ENCODE measurements at places on chromosomes 7 and 10.

DNA sequence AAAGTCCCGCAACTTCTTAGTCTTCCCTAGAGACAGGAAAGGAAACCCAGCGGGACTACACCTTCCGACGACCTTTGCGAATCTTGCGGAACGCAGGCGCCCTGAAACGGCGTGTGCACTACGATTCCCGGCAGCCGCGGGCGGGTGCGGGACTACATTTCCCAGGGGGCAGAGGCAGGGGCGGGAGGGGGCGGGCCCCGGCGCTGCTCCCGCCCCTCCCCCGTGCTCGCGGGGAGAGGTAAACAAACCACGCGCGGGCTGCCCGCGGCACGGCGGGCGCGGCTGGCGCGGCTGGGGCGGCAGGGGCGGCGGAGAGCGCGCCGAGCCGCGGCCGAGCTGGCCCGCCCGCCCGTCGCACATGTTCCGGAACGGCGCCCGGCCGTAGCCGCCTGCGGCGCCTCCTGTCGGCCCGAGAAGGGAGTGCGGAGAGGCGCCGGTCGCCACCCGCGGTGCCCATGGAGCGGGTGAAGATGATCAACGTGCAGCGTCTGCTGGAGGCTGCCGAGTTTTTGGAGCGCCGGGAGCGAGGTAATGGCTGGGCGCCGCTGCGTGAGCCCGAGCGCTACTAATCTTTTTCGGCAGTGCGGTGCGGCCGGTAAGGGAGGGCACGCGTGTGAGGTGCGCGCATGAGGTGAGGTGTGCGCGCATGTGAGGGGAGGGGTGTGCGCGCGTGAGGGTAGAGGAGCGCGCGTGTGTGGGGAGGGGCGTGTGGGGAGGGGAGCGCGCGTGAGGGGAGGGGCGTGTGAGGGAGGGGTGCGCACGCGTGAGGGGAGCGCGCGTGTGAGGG is 18.5 kb downstream of the MXI1 start:
- peak; percentile 91 for DNase-seq

GRCh38 chr10:59997827-59998525 is 91.6 kb upstream of the CCDC6 start:
- DNase-seq = no peak

- DNase-seq = no peak
Observed at GRCh38 chr10:130958003-130958402, 353.5 kb downstream of the TCERG1L start.

- no peak for DNase-seq
Observed at GRCh38 chr10:108167766-108168165, 1003.3 kb upstream of the SORCS1 start.

DNA sequence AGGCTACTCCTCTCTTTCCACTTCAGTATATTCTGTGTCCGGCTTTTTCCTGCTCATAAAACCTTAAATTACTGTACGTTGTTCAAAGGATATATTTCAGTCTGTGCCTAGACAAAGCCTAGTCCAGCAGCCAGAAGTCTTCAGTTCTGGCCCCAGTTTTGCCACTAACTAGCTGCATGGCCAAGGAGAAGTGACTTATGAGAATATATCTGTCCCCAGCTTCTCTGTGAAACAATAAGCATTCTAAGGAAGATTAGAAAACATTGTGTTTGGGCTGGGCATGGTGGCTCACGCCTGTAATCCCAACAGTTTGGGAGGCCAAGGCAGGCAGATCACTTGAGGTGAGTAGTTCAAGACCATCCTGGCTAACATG is 105.0 kb upstream of the HDAC9 start:
- no peak for DNase-seq

DNA sequence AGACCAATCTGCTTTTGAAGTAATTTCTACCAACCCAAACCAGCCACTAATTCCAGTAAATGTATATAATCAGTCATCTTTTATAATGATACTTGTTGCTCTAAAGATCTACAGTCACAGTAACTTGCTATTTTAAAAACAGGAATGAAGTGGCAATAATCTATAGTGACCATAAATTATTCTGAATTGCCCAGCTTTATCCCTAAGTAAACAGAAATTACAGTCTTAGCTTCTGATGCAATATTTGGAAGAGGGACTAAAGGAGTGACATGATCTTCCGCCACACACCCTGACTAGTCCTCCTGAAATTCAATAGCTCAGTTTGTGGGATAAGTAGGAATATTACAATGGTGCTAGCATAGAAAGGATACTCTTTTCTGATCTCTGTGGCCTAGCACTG is 96.1 kb downstream of the ATE1 start:
- no peak for DNase-seq

DNA sequence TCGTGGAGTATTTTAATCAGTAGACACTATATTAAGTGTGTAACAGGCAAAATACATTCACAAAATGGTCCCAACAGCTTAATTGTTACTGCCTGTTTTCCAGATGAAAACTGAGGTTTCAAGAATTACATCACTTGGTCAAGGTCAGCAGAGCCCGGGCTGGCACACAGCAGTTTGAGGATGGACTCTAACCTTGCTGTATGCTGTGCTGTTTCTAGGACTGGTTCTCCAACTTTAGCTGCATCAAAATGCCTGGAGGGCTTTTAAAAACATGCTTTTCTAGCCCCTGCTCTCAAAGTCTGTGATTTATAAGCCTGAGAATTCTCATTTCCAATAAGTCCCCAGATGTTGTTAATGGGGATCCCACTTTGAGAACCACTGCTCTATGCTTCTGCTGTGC is 247.1 kb upstream of the FZD8 start:
- no peak for DNase-seq

GRCh38 chr7:3922175-3922635 is 621.2 kb downstream of the SDK1 start:
- peak; percentile 99 for DNase-seq

- DNase-seq = no peak
Observed at GRCh38 chr7:14414274-14414986, 425.0 kb upstream of the ETV1 start.

- DNase-seq = no peak
Observed at GRCh38 chr10:43120929-43121314, 17.3 kb upstream of the CSGALNACT2 start.

DNA sequence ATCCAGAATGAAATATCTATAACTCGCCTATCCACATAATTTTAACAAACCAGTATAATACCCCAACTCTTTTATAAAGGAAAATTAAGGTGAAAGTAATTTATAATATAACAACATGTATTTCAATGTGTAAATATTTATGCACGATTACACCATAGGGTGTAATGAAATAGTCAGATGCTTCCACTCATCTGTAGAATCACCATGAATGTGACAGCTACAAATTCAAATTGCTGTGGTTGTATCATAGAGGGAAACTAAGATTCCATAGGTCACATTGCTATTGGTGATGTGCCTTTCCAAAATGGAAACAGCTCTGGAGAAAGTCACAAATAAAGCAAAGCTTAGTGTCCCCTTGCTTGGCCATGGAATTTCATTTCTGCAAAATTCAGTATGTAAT is 95.7 kb downstream of the CPED1 start:
- DNase-seq = no peak

DNA sequence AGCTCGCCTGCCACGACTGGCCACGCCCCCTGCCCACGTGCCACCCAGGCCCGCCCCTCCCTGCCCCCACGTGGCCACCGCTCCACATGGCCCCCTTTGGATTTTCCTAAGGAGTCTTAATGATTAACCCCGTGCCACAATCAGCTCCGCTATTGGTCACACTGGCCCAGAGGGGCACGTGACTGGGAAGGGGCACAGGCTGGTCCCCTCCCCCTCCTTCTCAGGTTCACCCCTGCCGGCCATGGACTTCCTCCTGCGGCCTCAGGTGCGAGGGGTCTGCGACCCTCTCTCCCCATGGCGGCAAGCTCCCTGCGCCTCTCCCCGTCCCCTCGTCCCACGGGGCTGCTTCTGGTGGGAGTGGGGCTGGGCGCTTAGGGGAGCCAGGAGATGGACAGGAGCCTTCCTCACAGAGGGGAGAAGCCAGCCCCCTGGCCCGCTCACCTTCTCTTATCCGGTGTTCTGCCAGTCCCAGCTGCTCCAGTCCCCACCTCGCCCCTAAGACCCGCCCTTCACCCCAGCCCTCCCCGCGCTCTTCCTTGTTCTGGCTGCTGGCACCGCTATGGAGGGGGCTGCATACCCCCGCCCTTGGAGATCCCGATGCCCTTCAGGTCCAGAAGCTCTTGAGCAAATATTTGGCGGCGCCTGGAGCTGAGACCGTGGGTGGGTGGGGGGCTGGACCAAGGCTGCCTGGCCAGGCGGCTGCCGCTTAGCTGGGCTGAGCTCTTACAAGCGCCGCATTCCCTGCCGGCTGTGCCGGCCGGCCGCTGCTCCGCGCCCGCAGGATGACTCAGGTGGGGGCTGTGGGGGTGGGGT is 3.2 kb downstream of the SLC4A2 start:
- peak; percentile 91 for DNase-seq

DNA sequence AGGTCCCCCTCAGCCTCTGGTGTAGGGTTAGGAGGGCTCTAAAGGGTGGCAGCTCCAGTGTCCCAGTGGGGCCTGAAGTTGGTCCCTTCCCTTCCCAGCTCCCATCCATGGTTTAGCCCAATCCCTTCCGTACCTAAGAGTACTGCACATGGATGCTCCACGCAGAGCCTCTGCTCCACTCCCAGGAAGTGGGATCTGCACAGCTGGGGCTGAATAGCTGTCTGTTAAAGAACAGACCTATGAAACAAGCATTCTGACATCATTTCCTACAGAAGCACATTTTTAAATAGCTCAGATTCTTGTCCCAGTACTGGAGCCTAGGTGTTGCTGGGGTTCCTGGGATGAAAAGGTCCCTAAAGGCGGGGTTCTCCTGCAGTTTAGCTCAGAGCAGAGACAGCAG is 135.9 kb downstream of the ZMYND11 start:
- no peak for DNase-seq

GRCh38 chr7:155979994-155980393 is 167.7 kb upstream of the SHH start:
- DNase-seq = no peak

- DNase-seq = no peak
Observed at GRCh38 chr7:35652124-35652523, 42.8 kb downstream of the HERPUD2 start.

- DNase-seq = no peak
Observed at GRCh38 chr10:104329735-104330134, 8.5 kb downstream of the ITPRIP start.

DNA sequence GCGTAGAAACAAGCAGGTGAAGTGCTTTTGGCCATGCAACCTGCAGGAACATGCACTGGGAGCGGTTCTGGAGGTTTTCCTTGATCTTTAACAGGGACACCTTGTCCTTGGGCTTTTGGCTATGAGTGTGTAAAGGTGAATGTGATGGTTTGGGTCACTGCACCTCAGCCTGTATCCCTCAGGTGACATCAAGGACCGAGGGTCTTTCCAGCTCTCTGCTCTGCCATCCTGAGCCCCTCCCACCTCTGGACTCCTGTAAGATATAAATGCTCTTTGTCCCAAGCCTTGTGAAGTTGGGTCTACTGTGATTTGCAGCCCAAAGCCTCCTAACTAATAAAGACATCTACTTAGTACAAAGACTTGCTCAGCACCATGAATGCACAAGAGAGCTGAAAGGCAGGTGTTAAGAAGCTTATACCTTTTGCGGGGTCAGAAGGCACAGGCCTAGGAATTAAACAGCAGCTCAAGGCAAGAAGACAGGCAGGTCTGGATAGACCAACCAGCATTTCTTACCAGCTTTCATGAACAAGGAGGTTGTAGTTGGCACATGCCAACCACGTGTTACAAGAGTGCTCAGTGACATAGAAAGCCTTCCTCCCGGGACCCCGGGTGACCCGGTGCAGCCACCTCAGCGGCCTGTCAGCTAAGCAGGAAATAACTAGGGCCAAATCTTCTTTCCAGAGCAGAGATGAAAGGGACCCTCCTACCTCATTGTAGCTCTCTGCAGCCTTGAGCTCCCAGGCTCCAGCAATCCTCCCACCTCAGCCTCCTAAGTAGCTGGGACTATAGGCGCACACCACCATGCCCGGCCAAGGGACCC is 89.9 kb downstream of the CARD11 start:
- no peak for DNase-seq

DNA sequence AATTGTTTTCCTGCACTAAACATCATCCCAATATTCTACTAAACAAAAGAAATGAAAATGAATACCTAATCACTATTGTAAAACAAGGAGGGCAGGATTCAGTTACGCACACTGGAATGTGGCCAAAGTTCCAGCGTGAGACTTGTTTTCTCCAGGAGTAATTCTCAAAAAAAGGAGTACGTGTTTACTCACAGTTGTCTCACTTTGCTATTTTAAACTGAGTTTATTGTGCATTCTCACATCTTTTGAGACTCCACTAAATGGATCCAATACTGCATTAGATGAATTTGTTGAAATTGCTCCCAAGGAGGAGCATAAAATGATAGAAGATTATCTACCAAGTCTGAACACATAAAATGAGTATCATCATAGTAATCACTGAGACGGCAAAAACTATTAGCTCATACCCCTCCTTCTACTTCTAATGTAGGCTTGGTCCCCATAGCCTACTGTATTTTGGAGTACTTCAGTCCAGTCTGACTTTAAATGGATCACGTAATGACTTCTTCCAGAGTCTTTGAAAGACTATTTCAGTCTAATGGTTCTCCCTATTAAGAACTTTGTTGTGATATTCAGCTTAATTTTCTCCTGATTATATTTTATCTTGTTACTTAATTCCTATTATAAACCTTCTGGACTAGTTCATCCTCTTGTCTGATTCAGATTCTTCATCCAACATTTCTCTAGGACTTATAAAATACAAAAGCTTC is 3.8 kb downstream of the GRM3 start:
- no peak for DNase-seq

GRCh38 chr7:69739190-69739589 is 140.9 kb downstream of the AUTS2 start:
- DNase-seq = no peak

- no peak for DNase-seq
Observed at GRCh38 chr10:132115732-132116131, 50.0 kb downstream of the JAKMIP3 start.

DNA sequence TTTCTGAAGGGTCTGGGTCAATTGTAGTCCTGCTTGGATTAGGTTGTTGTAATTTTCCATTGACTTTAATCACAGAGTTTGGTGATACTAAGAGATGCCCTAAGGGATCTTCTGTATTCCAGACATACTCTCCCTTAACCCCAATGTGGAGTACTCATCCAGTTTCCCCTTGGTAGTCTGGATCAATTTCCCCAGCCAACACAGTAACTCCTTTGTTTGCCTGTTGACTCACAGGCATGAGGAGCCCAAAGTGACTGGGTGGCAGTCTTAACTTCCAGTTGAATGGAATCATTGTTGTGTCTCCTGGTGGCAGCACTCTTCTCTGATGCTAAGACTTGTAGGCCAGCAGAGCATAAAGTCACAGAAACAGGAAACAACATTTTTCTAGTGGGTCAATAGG is 41.5 kb upstream of the PIK3CG start:
- DNase-seq = peak; percentile 40

DNA sequence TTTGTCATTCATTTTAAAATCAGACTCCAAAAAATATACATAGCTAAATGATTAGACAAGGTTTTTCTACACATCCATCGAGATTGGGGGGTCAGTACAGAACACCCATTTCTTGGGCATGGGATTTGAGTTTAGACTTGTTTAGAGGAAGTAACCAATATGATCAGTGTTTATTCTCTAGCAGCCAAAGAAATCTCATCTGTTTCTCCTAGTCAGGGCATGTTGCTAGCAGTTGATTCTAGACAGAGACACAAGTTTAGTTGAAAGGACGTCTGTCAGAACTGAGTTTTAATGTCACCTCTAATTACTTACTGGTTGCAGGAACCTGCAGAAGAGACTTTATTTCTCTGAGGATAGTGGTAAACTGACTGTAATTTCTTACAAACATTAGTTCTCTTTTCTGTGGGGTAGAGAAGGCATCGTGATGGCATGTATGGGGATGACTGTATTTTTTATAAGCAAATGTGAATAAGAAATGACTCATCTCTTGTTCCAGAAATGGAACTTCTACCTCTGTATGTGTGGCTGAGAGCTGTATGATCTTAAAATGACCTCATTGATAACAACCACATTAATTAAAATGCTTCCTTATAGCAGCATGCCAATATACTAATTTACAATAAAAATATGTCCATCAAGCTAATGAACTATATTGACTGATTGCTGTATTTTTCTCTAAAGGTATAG is 30.6 kb upstream of the RHOBTB1 start:
- peak; percentile 16 for DNase-seq
